ENCODE measurements at places on chromosomes 6 and 20. TPM values are rescaled to one million over a fixed set of nuclear protein-coding genes. Genes with fewer than 3 reads are reported as not detected.

DNA sequence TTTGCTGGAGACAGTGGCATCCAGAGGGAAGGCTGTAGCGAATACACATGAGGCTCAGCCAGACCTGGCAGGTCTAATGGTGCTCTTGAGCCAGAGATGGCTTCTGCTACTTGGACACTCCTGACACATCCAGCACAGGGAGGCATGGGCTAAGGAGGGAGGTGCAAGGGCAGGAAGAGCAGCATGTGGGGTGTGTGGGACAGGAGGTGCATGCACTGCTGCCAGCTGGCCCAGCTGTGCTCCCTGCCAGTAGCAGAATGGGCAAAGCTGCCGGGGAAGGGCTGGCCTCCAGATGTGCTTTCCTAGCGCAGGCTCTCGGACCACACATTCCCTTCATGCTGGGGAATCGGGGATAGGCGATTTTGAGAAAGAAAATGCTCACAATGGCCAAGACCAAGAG lies 309.2 kb downstream of the CDC5L start:
- peaks cover 33% of the 10 kb centered on the region for H3K4me1 ChIP-seq
- H3K27ac ChIP-seq = 0 out of 2 replicates have a peak overlapping the region, but pooled peaks have one; percentile 57
- peaks cover 4% of the 10 kb centered on the region for H3K27me3 ChIP-seq
- no peak for DNase-seq
- H3K4me3 ChIP-seq = no peak overlapping the region

DNA sequence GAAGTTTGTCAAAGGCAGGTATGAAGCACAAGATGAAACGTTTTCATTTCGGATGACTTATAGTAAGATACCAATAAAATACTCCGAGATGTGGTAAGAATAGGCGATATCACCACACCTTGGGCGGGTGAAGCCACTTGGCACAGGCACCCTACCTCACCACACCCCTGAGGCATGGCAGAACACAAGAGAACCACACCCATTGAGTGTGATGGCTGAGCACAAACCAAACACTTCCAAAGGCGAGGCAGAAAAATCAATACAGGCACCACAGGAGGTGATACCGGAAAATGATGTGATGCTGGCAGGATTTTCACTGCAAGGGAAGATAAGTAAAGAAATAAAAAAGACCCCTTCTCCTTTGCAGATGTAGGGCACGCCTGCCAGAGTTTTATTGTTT lies 332.9 kb upstream of the PRDM1 start:
- no peak overlapping the region for H3K27ac ChIP-seq
- no peaks in the 10 kb centered on the region for H3K36me3 ChIP-seq
- H3K4me1 ChIP-seq = peaks cover 25% of the 10 kb centered on the region
- no peak overlapping the region for H3K4me3 ChIP-seq
- H3K27me3 ChIP-seq = peaks cover 2% of the 10 kb centered on the region

- peaks cover 5% of the 10 kb centered on the region for H3K27me3 ChIP-seq
- no peak overlapping the region for H3K4me3 ChIP-seq
- H3K27ac ChIP-seq = no peak overlapping the region
- H3K36me3 ChIP-seq = no peaks in the 10 kb centered on the region
- no peaks in the 10 kb centered on the region for H3K4me1 ChIP-seq
Measured at GRCh38 chr6:15915508-15916178, 213.2 kb upstream of the MYLIP start.

GRCh38 chr6:119612176-119612891 lies 262.8 kb upstream of the MAN1A1 start:
- H3K4me3 ChIP-seq = no peak overlapping the region
- no peaks in the 10 kb centered on the region for H3K36me3 ChIP-seq
- peaks cover 13% of the 10 kb centered on the region for H3K4me1 ChIP-seq
- no peak overlapping the region for H3K27ac ChIP-seq

DNA sequence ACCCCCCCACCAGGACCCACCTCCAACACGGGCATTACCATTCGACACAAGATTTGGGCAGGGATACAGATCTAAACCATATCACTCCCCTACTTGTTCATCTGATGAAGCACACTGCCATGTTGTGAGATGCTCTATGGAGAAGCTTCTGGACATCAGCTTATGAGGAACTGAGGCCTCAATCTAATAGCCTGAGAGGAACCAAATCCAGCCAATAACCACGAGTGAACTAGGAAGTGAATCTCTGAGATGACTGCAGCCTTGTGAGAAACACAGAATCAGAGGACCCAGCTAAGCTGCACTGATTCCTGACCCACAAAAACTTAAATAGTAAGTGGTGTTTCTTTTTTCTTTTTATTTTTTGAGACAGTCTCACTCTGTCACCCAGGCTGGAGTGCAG lies 21.6 kb upstream of the ZBTB2 start:
- no peak for DNase-seq
- peaks cover 66% of the 10 kb centered on the region for H3K36me3 ChIP-seq
- no peak overlapping the region for H3K27ac ChIP-seq
- no peak overlapping the region for H3K4me3 ChIP-seq

DNA sequence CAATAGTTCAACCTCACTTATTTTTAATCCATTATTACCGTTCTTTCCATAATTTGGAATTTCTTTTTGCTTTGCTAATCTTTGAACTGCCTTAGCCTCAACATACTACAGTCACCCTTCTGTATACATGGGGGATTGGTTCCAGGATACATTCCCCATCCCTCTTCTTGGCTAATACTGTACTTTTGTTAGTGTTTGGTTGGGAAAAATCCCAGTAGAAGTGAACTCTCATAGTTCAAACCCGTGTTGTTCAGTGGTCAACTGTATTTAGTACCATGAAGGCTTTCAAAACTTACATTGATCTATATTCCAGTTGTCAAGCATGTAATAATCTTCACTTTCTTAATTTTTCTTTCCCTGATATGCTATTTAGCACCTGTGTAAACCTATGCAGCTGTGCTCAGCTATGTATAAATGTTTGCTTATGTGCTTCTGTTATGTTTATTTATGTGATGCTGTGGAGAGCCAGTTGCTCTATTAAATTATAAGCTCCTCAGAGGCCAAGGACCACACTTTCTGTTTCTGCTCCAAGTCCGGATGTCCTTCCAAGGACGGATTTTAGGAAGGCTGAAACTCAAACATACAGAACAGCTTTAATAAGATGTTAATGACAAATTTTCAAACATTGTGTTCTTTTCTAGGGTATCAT lies 33.3 kb upstream of the LAMA4 start:
- no peaks in the 10 kb centered on the region for H3K36me3 ChIP-seq
- no peaks in the 10 kb centered on the region for H3K27me3 ChIP-seq
- no peak overlapping the region for H3K27ac ChIP-seq
- no peak overlapping the region for H3K4me3 ChIP-seq
- peaks cover 23% of the 10 kb centered on the region for H3K4me1 ChIP-seq
- DNase-seq = no peak

- H3K27me3 ChIP-seq = peaks cover 1% of the 10 kb centered on the region
- no peaks in the 10 kb centered on the region for H3K4me1 ChIP-seq
- no peak for DNase-seq
- no peak overlapping the region for H3K4me3 ChIP-seq
Measured at GRCh38 chr6:125528621-125529041, 220.8 kb upstream of the HEY2 start.

CALHM4 gene
- total RNA-seq = not detected

GRCh38 chr6:108937170-108937569 lies 88.9 kb downstream of the ARMC2 start:
- H3K4me1 ChIP-seq = peaks cover 8% of the 10 kb centered on the region
- H3K27me3 ChIP-seq = peaks cover 1% of the 10 kb centered on the region
- H3K27ac ChIP-seq = no peak overlapping the region
- H3K36me3 ChIP-seq = no peaks in the 10 kb centered on the region

All from HFFc6 (cell line).